Posterior vena cava (tissue), 2 donors: ENCODE measurements at places on chromosomes 1 and 21. TPM values are rescaled to one million over a fixed set of nuclear protein-coding genes. Genes with fewer than 3 reads are reported as not detected.

- no peak for DNase-seq
Measured at GRCh38 chr21:18248171-18248570, 3.5 kb downstream of the CHODL start.

CELA3A gene
- not detected for total RNA-seq

DNA sequence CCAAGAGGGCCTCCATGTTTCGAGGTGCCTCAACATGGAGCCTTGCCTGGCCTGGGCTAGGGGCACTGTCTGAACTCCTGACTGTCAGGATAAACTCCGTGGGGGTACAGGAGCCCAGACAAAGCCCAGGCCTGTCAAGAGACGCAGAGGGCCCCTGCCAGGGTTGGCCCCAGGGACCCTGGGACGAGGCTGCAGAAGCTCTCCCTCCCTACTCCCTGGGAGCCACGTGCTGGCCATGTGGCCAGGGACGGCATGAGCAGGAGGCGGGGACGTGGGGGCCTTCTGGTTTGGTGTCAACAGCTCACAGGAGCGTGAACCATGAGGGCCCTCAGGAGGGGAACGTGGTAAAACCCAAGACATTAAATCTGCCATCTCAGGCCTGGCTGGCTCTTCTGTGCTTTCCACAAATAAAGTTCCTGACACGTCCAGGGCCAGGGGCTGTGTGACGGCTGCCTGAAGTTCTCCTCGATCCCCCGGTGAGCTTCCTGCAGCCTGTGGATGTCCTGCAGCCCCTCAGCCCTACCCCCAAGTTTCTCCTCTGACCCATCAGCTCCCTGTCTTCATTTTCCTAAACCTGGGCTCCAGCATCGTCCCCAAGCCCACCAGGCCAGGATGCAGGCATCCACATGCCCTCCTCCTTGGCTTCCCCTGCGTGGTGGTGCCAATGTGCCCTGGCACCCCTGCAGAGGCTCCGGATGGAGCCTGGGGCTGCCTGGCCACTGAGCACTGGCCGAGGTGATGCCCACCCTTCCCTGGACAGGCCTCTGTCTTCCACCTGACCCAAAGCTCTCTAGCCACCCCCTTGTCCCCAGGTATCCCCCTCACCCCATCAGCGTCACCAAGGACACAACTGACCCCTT is 12.8 kb upstream of the LRRC3 start:
- DNase-seq, result peak; percentile 60

DNA sequence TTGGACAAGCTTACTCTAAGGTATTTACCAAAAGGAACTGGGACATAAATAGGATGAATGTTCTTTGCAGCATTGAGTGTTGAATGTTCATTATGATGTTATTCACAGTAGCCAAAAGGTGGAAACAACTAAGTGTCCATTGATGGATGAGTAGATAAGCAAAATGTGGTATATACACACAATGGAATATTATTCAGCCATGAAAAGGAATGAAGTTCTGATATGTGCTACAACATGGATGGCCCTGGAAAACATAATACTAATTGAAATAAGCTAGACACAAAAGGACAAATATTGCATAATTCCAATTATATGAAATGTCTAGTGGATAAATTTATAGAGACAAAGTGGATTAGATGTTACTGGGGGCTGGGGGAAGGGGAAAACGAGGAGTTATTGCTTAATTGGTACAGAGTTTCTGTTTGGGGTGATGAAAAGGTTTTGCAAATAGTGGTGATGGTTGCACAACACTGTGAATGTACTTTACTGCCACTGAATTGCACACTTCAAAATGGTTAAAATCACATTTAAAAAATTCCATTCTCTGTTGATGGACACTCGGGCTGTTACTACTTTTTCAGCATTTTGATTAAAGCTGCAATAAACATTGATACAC is 2.9 kb downstream of the MTARC1 start:
- no peak for DNase-seq

SYTL1 gene
- total RNA-seq, result 1.9 TPM

DNA sequence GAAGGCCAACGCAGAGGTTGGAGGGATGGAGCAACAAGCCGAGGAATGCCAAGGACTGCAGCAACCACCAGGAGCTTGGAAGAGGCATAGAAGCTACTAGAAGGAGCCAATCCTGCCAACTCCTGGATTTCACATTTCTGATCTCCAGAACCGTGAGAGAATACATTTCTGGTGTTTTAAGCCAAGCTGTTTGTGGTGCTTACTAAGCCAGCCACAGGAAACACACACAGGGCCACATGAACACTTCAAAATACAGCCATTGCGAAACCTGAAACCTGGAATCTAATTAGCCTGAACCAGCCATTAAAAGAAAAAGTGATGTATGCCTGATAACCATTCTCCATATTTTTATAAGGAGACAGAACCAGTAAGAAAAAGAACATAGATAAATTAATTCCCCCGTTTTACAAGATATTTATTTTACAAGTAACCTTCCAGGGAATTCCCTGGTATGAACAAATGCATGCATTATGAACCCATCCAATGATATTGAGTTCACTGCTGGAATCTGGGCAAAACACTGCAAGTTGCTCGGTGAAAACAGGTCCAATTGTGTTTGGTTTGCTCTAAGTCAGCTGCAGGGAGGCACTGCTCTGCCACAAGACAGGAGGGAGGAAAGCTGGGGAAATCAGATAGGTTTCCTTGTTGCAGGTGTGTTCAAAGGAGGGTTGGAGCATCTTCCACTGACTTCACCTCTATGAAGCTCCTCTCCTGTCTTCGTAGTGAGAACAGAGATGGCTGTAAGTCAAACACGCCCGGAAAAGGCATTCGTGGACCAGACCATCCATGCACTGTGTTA is 70.2 kb downstream of the ETS2 start:
- DNase-seq, result no peak

KIAA1614 gene
- 10.7 TPM for total RNA-seq

DNA sequence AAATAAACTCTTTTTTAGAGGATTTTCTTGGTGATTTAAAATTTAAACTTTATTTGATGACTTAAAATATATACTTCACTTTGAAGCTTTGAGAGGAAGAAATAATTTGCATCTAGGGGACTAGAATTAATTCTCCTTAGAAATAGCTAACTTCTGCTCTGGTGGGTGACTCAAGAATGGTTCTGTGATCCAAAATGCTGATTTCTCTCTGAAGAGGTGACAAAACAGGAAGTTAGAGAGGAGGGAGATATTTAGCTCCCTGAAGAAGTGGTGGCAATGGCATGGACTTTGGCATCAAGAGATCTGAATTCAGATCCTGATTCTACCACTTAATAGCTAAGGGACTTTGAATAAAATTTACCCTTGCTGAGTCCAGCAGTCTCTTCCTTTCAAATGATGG is 125.8 kb upstream of the ATP1B1 start:
- no peak for DNase-seq

GRCh38 chr1:87334351-87335174 is 5.9 kb downstream of the LMO4 start:
- no peak for DNase-seq

- DNase-seq, result no peak
Measured at GRCh38 chr1:200258447-200259375, 151.1 kb downstream of the ZNF281 start.

DNA sequence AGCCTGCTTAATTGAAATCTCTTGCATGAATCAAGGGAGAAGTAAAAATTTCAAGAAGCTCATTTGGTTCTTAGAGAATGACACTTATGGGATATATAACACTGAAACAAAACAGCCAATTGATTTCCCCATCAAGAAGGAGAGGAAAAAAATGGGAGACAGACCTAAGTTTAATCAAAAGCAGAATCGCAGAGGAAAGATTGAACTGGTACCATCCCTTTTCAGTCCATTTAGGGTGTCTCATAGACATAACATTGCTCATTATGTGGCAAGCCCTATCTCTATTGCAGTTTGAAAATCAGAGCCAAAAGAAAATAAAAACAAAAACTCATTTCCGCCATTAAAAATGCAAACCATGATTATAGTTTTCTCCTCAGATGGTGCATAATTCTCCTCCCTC is 119.6 kb downstream of the AK5 start:
- no peak for DNase-seq

DNA sequence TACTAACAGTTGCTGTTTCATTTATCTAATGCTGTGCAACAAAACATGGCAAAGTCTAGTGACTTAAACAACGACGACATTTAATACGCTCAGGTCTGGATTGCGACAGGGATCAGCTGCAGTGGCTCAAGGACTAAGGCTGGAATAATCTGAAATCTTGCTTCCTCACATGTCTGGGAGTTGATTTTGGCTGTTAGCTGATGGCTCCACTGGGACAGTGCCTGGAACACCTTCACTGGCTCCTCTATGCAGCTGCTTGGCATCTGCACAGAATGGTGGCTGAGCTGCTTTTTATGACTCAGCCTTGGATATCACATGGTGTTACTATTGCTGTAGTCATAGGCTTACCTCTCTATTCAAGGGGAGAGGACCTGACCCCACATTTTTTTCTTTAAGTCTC is 24.0 kb upstream of the BTG3 start:
- DNase-seq, result no peak

- no peak for DNase-seq
Measured at GRCh38 chr21:15809065-15809464, 79.3 kb downstream of the USP25 start.

TMCC2 gene
- 4.1 TPM for total RNA-seq

DNA sequence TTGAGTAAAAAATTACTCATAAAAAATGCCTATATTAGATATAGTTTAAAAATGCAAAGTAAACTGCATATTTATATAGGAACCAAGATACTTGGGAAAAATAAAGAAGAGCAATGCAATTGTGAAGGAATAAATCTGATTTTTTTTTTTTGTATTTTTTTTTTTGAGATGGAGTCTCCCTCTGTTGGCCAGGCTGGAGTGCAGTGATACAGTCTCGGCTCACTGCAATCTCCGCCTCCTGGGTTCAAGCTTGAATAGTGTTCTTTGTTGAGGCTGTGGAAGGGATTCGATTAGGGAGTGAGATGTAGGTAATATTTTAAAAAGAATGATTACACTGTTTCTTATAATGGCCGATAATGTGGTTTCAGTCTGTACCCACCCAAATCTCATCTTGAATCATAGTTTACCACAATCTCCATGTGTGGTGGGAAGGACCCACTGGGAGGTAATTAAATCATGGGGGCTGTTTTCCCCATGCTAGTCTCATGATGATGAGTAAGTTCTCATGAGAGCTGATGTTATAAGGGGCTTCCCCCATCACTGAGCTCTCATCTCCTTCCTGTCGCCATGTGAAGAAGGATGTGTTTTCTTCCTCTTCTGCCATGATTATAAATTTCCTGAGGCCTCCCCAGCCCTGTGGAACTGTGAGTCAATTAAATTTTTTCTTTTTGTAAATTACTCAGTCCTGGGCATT is 1765.9 kb downstream of the PLA2G4A start:
- no peak for DNase-seq

DNA sequence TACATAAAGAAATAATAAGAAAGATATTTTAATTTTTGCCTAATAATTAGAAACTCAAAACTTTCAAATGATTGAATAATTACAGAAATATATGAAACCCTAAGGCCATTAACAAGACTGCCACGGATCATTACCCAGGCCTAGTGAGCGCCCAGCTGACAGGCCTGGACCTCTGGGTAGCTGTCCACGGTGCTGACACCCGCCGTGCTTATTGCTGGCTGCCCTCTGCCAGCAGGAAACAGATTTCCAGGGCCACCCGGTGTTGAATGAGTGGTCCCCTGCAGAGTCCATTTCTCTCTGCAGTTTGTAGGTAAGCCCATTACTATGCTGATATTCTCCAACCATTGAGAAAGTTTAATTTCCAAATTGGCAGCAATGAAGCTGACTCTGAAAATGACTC is 254.4 kb upstream of the GJB5 start:
- DNase-seq, result no peak

GRCh38 chr1:26160527-26161414 is 1.9 kb downstream of the FAM110D start:
- DNase-seq, result peak; percentile 31

RBM11 gene
- 0.46 TPM for total RNA-seq

GRCh38 chr1:17011439-17012307 is at the start of gene ATP13A2:
Gene ATP13A2, minus strand, starts transcription at chr1:17011928. Its CDS starts 190 bp downstream, at chr1:17011738.
- peak; percentile 91 for DNase-seq

DNA sequence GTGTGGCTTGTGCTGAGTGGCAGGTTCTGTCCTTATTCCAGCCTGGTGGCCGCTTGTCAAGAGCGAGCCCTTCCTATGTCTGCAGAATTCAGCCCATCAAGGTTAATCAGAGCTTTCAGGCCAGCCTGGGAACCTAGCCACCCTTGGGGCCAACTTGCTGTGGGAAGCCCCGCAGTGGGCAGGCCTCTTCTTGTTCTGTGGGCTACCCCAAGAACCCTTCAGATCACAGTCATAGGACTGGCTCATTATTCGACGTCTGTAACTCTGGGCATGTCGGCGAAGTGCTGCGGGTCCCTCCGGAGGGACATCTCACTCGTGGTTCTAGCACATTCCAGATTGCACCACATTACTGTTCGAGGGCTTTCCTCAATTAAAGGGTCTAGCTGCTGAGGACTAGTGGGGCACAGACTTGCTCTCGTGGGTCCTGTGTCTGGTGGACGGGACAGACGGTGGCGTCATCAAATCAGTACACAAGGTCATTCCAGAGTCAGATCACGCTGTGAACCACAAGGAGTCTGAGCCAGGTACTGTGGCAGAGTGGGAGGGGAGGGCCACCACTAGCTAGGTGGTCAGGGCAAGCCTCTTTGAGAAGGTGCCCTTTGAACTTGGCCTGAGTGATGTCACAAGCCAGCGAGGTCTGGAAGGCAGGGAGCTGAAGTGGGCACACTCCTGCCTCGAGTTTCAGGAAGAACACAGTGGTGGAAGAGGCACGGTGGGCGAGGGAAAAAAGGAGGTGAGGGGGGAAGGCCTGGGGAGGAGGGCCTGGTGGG is 20.3 kb upstream of the TNFRSF1B start:
- no peak for DNase-seq

- peak; percentile 53 for DNase-seq
Measured at GRCh38 chr1:227889047-227889862, 58.5 kb downstream of the WNT9A start.

- no peak for DNase-seq
Measured at GRCh38 chr1:181179279-181179986, 90.9 kb downstream of the IER5 start.

DNA sequence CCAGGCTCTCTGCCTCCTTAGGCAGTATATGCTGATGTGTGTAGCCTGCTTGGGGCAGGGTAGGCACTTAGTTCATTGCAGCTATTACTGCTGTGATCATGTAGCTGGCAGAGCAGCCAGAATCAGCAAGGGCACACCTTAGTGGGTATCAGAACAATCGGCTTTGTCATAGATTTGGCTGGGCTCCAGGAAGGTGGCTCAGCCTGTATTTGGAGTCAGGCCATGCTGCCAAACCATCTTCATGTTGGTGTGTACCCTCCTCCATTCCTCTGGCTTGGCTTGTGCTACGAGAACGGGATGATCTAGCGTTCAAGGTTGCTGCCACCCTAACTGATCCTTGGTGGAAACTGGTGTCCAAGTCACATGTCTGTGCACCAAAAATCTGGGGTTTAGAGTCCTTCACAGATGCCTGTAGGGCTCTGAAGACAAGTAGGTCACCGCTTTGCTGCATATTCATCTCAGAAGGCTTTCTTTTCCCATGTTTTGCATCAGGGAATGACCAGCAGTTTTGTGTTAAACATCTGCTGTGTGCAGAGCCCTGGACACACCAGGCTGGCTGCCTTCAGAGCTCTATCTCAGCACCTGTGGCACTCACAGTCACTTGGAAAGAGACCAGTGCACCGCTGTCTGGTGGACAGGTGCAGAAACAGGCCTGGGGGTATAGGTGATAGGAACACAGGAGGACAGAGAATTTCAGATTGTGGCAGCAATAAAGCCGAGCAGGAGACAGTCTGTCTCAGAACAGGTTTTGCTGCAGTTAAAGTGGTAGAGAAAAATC is 23.7 kb downstream of the VANGL1 start:
- DNase-seq, result no peak
